ENCODE measurements at places on chromosomes 1 and 21.

- DNase-seq, result no peak
Observed at GRCh38 chr21:37407719-37408420, 41.3 kb downstream of the DYRK1A start.

DNA sequence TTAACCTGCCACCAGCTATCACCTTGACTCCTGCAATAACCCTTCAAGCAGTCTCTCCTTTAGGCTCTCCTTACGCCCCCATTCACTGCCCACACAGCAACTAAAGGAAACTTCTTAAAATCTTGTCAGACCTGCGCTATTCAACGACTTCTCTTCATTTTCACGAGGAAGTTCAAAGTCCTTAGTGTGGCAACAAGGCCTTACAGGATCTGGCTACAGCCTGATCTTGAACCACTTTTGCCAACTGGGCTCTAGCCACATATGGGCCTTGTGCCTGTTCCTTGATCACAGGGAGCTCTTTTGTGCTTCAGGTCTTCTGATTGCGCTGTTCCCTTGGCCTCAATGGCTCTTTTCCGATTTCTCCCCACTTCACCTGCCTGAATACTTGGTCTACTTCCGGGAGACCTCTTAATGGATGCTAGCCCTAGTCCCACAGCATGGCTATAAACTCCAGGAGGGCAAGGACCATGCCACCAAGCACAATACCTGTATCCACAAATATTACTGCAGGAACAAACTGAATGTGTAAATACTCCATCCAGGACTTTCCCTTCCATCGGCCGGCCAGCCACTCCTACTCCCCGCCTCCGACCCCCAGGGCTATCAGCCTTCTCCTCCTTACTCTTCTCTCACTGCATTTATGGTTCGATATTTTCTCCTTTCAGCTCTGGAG, 2.3 kb upstream of the CTNNBIP1 start:
- no peak for DNase-seq

GRCh38 chr21:45868086-45868485, 113.5 kb upstream of the COL6A1 start:
- DNase-seq, result no peak

DNA sequence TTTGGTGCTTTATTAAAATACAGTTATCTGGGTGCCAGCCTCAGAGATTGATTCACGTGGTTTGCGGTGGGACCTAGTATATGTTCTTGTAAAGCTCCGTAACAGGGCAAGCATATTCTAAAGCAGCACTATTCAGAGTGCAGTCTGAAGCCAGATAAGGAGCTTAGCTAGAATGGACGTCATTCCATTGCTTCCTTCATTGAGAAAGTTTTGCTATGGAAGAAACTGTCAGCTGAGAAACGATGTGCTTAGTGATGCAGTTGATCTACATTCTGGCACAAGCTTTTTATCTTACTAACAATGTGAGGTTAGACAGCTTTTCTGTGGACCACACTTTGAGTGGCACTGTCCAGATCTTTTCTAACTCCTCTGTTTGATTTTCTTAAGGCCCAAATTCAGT, 26.2 kb downstream of the SLC44A3 start:
- no peak for DNase-seq

GRCh38 chr21:25385911-25386474, 221.3 kb downstream of the MRPL39 start:
- no peak for DNase-seq

- DNase-seq, result no peak
Observed at GRCh38 chr1:119326251-119326650, 42.3 kb upstream of the HAO2 start.

- DNase-seq, result no peak
Observed at GRCh38 chr1:159835356-159835755, 8.7 kb downstream of the SLAMF8 start.

- DNase-seq, result no peak
Observed at GRCh38 chr1:79777481-79778219, 771.1 kb upstream of the ADGRL4 start.

- no peak for DNase-seq
Observed at GRCh38 chr1:115176189-115176588, 86.9 kb upstream of the TSPAN2 start.

GRCh38 chr1:86773341-86774288, 69.2 kb downstream of the SH3GLB1 start:
- DNase-seq, result no peak

DNA sequence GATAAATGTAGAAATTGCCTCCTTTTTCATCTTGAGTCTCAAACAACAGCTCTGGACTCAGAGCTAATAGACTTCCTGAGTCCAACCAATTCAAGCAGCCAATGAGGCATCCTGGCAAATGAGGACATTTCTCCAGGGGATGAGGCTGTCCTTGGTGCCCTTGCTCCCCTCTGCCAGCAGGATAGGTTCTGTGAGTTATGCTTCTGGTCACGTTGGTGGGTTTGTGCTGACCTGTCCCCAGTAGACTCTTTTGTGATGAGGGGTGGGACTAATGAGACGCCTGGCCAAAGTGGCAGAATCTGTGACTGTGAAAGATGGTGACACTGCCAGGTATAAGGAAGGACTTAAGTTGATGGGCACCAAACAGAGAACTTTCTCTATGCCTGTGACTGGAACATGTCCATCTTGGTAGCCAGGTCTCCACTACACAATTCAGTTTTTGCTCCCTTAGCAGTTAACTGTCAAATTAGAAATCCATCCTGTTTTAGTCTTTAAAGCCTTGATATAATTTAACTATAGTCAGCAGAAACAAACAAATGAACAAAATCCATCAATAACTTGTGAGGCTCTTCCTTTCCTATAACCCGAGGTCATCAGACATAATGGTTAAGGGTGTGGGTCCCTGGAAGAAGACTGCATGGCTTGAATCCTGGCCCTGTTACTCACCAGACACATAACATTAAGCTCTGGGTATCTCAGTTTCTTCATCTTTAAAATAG, 35.7 kb upstream of the THEM4 start:
- no peak for DNase-seq
